Stimulated activated CD8-positive, alpha-beta memory T cell treated with anti-CD3 and anti-CD28 coated beads, Interleukin-7, amount 100 ng/mL, for 24 hours (primary cell): ENCODE measurements at places on chromosomes 12 and 14.

DNA sequence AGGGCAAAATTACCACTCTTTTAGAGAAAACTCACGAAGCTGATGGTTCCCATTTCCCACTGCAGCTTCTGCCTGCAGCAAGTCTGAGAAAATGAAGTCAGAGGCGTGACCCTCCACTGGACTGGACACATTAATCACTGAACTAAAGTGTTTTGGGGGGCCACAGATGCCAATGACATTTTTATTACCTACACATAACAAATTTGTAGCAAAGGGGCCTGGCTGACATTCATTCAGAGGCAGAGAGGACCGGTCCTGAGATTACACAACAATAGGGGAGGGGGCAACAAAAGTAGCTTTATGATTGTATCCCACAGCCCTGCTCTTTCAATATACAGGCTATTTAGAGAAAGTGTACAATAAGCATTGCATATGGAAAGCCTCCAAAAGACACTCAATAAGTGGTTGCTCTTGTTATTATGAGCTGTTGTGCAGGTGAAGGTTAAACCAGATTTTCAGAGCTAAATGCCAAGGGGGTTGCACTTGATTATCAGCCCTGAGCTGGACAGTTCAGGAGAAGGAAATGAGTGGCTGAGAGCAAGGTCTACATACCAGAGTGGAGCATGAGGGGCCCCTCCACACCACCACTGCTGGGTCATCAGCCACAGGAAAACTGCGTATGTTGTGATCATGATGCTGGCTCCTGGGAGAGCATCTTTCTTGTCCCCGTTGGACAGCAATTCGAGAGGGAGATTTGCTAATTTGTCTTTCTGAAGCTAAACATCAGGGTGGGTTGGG lies 41.5 kb upstream of the CCDC60 start:
- no peak for DNase-seq

GRCh38 chr12:124736115-124737039 lies 127.3 kb downstream of the SCARB1 start:
- DNase-seq: no peak

GRCh38 chr12:83954956-83955601 lies 957.5 kb downstream of the SLC6A15 start:
- DNase-seq: no peak

DNA sequence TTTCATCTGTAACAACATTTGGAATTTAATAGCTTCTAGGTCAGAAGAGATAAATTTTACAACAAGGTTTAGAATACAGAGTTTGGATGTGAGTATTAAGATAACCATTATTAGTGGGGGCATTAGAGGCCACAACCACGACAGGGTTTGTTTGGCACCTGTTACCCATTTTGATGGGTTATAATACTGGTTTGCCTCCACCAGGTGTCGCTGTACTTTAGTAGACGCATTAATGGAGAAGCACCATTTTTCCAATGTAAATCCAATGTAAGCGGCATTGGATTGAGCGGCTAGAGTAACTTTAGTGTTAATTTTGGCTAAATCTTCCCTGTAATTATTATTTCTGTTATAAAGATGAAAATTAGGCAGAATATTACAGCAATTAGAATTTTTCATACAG lies 136.2 kb downstream of the SLCO1B3 start:
- DNase-seq: no peak

DNA sequence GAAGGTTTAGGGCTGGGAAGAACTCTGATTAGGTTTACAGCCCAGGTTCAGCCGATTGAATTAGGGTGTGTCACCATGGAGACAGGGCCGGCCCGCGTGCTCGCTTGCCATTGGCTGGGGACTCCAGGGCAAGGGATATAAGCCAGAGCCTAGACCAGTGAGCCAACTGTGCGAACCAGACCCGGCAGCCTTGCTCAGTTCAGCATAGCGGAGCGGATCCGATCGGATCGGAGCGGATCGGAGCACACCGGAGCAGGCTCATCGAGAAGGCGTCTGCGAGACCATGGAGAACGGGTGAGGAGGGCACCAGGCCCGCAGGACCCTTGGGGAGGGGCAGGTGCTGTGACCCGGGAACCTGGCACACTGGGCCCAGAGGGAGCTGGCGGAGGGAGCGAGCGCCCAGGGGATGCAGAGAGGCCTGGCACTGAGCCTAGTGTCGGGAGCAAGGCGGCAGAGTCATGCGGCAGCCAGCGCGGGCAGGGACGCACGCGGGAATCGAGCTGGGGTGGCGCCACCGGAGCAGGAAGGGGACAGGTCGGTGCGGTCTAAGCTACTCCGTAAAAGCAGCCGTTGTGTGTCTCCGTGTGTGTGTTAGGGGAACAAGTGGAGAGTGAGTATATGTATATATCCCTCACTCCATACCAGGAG lies at the start of gene PNP:
Gene PNP, plus strand, starts transcription at position 165 of the 648 bp plus-strand sequence. Its CDS starts 119 bp downstream, at position 284.
- peak; percentile 73 for DNase-seq

DNA sequence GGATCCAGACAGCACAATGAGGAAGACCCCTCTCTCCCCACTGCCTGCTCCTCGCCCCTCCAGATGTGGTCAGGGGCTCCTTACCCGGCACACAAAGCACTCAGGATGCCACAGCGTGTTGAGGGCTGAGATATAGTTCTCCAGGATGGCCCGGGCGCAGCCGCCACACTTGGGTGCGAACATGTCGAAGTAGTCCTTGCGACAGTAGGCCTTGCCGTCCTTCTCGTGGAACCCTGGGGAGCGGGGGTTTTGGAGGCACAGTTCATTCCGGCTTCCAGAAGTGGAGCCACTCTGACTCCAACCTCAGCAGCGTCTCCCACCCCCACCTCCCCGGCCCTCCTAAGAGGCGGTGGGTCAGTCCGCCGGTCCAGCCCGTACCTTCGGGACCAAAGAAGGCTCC lies 12.8 kb upstream of the RPLP0 start:
- no peak for DNase-seq

- DNase-seq: no peak
These were observed 208.6 kb upstream of the CDKN3 start for GRCh38 chr14:54188064-54188666.

GRCh38 chr12:122064025-122064777 lies 14.4 kb upstream of the MLXIP start:
- no peak for DNase-seq

- DNase-seq: no peak
These were observed 11.4 kb downstream of the GPR19 start for GRCh38 chr12:12684375-12685106.

- DNase-seq: no peak
These were observed 387.9 kb downstream of the TMEM117 start for GRCh38 chr12:44223736-44224135.

DNA sequence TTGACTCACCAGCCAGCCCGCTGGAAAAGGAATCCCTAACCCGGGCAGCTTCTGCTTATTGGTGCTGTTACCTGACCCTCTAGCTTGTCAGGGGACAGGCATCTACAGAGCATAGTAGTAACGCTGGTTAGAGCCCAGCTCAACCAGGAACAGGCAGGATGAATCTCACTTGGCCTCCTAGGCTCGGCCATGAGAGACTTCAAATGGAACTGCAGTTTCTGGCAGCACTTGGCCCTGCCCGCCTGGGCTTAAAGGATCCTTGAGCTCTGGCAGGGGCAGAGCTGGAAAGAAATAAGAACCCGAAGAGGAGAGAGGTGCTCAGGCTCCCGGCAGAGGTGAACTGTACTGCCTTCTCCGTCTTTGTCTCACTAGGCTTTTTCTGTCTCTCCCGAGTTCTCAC lies 2.3 kb upstream of the LHX5 start:
- DNase-seq: no peak

DNA sequence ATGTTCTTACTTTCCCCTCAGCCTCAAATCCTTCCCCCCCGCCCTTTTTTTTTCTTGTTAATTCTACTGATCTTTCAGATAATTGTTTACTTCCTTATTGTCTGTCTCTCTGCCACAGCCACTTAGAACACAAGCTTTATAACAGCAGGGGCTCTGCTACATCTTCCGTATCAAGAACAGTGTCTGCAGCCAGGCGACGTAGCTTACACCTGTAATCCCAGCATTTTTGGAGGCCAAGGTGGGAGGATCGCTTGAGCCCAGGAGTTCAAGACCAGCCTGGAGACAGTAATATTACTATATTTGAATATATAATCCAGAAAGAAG lies 5.4 kb downstream of the SOS2 start:
- no peak for DNase-seq

- DNase-seq: no peak
These were observed 380.0 kb downstream of the LRFN5 start for GRCh38 chr14:41986700-41987099.

DNA sequence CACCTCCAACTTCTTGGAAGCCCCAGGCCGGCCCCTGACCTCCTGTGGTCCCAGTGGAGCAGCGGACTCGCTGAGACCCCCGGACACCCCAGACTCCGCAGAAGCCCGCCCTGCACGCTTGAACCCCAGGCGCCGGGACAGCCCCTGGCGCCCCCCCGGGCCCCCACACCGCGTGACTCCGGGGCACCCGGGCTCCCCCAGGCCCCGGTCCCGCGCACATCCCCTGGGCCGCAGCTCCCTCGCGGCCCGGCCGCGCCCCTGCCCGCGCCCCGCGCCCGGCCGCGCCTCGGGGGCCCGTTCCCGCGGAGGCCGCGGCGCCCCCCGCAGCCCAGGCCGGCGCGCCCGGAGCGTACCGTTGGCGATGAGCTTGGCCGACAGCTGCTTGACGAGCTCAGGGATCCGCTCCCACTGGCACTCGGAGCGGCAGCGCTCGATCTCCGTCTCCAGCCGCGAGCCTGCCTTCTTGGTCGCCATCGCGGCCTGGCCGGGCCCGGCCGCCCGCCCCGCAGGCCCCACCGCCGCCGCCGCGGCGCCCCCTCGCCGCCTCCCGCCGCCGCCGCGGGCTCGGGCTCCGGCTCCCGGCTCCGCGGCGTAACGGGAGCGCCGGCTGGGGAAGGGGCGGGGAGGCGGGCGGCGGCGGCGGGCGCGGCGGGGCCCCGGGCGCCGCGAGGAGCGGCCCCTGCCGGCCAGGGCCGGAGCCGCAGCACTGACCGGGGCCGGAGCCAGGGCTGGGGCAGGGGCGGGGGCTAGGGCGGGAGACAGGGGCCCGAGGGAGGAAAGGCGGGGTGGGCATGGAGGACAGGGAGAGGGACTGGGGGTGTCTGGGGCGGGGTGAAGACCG lies at the start of gene TTC7B:
Gene TTC7B, minus strand, starts transcription at position 609 of the 841 bp plus-strand sequence. Its CDS starts 135 bp downstream, at position 474.
- no peak for DNase-seq

DNA sequence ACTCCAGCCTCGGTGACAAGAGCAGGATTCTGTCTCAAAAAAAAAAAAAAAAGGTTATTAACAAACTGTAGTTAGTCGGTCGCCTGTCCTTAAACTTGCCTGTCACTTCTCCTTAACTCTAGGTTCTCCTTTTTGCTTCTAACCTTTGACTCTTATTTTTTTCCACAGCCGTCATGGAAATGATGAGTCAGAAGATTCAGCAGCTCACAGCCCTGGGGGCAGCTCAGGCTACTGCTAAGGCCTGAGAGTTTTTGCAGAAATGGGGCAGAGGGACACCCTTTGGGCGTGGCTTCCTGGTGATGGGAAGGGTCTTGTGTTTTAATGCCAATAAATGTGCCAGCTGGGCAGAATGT lies 418 bp upstream of the MYG1 start:
- no peak for DNase-seq

DNA sequence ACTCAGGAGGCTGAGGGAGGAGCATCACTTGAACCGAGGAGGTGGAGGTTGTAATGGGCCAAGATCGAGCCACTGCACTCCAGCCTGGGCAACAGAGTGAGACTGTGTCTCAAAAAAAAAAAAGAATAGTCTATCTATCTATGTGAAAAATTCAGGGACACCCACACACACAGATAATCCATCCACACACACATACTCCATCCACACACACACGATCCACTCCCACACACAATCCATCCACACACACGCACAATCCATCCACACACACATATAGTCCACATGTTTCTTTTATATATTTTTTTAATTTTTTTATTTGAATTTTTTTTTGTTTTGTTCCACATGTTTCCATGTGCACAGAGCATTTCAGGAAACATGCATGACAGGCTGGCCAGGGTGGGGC lies 3.3 kb downstream of the SDS start:
- no peak for DNase-seq

GRCh38 chr14:105201925-105202513 lies 20.9 kb upstream of the NUDT14 start:
- no peak for DNase-seq

DNA sequence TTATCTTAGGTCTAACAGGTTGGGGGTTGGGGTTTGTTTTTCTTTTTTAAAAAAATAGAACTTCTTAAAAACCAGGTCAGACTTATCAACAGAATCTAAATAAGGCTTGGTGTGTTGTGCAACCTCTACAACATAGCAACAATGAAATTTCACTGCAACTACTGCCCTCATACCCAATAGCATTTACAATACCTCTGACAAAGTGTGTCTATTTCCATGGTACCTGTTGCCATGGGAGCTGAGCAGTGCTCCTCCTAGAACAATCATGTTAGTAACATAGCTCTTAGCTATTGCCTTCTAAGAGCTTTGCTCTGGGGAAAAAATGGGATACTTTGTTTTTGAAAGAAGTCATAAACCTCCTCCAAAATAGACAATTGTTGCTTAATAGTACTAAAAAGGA lies 103.3 kb upstream of the CCDC175 start:
- no peak for DNase-seq

DNA sequence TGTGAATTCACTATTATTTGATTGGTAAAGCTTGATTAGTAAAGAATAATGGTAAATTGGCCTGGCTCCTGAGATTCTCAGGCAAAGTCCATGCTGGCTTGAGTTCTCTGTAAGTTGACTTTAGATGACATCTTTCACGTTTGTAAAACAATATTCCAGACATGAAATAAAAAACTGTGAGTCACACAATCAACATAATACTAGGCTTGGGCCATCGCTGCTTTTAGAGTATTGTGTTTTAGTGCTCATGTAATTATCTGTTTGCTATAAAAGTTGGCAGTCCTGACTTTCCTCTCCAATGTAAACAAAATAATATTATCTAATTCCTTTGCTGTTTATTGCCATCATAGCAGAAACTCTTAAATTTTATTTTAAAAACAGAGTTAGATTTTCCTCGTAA lies 3.9 kb upstream of the TBC1D30 start:
- no peak for DNase-seq

DNA sequence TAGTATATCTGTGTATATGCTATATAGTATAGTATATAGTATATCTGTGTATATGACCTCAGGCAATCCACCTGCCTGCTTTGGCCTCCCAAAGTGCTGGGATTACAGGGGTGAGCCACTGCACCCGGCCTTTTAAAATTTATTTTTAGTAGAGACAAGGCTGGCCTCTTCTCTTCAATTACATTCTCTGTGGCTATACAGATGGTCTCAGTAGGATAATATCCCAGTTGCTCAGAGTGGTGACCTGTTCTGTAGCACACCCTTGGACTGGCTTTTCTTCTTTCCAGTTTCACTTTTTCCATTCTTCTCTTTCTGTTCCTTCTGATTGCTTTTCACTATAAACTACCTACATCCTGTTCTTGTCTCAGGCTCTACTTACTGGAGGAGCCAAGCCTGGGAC lies 3.1 kb upstream of the NFATC4 start:
- no peak for DNase-seq

DNA sequence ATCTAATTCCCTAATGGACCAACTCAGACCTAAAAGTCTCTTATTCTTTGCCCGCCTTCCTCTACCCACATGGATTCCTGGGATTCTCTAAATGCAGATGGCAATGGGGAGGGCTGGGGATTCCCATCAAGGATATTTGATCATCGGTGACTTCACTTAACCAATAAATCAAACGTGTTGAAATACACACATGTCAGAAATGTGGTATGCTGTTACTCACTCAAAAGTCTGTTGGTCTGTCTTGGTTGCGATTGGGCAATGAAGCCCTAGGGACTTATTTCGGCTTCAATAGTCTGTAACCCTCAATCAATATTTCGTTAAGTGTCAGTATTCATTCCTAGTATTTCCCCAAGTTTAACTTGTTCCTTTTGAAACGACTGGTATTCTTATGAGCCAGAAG lies 117.2 kb upstream of the DIO3 start:
- DNase-seq: no peak

GRCh38 chr14:91309756-91310280 lies 65.3 kb upstream of the GPR68 start:
- DNase-seq: no peak
